GM19239 (cell line): ENCODE measurements at places on chromosomes 4 and X.

GRCh38 chr4:9811806-9812205 lies 30.4 kb downstream of the DRD5 start:
- DNase-seq, result no peak

GRCh38 chr4:40190880-40191815 lies 5.7 kb upstream of the RHOH start:
- DNase-seq, result no peak

DNA sequence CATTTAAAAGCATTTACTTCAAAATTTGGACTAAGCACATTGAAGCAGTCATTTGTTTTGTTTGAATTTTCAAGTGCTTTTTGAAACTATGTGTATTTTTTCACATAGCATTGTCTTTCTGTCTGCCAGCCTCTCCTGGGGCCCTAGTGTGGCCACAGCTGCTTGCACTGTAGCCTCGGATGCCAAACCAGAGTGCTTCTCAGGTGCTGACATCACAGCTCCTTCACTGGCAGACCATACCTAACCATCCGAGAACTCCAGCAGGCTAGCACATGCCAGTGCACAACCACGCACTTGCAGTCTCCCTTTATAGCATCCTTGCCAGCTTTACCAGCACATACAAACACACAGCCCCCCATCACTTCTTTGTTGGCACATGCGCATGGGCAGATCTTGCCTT lies 1019.7 kb downstream of the STPG2 start:
- DNase-seq, result no peak

- DNase-seq, result no peak
Observed at GRCh38 chrX:114071412-114071811, 512.5 kb upstream of the HTR2C start.

DNA sequence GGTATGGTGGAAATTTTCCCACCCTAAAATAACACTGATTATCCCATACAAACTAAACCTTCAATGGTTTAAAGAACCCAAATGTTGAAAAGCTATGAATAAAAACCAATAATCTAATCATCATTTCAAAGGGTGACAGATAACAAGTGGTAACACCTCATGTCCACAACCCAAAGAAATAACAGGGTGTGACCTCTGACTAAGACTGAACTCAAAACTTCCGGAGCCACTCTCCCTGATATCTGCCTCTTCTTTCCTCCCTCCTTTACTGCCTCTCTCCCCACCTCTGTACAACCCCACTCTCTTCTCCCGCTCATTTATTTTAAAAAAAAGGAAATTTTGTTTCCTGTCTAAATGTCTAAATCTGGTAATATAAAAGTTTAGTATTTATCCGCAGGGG lies 11.5 kb downstream of the FBXW7 start:
- no peak for DNase-seq

- no peak for DNase-seq
Observed at GRCh38 chr4:84965553-84966381, 723 bp downstream of the WDFY3 start.

DNA sequence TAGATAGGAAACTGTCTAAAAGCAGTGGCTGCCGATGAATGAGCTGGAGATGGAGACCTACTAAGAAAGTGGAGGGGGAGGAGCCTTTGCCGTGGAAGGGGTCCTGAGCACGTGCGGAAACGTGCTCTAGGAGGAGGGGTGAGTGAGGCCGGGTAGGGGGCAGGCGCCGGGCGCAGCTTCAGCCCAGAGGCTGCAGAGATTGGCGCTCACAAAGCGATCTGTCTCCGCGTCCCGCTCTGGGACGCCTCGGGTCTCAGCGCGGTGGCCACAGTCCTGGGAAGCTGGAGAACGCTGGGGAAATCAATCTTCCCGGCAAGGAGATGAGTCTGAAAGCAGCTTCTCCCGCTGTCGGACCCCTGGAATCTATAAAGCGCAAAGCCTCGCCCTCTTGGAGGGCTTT lies 444 bp upstream of the ARHGAP6 start:
- no peak for DNase-seq

GRCh38 chrX:68848189-68848940 lies 19.5 kb downstream of the EFNB1 start:
- no peak for DNase-seq

DNA sequence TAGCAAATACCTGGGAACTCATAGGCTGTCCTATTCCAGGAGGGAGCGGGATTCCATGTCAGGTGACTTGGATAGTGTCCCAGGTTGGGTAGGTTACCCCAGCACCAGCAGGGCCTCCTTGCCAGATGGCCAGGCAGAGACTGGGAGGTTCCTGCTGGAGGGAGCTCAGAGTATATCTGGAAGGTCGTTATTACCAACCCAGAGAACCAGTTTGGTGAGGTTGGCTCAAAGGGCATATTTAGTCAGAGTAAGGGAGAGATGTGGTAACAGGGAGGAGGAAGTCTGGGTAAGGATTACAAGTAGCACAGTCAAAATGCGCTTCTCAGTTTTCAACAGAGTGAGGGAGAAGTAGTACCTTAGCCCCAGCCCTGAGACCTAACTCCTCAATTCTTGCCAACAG lies 53.3 kb upstream of the LNX1 start:
- DNase-seq, result no peak

DNA sequence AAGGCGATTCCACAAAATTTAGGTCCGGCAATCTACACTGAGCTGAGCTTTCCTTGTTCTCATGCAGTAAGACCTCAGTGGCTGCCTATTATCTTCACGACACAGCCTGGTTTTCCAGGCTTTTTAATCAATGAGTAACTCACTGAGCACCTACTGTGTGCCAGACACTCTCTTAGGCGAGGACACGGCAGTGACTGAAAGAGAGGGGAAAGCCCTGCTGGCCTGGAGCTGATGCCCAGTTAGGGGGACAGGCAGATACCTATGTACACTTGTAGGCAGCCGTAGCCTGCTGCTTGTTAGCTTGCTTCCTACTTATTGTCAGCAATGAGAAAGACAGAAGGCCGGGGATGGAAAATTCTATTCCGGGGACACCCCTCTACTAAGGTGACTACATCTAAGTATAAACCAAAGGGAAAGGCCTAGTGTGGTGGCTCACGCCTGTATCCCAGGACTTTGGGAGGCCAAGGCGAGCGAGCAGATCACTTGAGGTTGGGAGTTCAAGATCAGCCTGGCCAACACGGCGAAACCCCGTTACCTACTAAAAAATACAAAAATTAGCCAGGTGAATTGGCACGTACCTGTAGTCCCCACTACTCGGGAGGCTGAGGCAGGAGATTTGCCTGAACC lies 3.8 kb downstream of the WDR1 start:
- DNase-seq, result no peak

DNA sequence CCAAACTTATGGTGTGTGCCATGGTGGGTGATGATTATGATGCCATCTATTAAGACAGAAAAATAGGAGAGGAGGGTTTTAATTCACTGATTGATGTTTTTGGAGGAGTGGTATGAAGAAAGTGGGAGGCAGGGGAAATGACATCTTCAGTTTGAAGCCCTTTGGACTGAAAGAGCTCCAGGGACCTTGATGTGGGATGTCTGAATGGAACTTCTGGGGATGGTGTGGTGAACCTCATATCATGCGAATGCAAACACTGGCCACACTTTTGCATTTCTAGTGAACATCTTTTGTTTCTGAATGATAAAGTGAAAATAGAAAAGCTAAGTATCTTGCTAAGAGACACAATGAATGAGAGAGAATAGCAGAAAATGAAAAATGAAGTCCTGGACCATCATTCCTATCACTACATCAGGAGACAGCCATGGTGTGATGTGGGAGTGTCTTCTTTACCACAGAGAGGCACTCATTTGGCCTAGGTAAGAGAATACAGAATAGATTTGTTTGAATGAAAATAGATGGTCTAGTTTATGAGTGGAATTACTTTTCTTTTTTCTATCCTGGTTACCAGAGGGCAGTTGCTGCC lies 123.5 kb downstream of the ZNF827 start:
- DNase-seq, result no peak

GRCh38 chr4:130043732-130044160 lies 947.8 kb downstream of the C4orf33 start:
- DNase-seq, result no peak
